Sciatic nerve (tissue), 2 donors: ENCODE measurements at places on chromosomes 1 and 21. TPM values are rescaled to one million over a fixed set of nuclear protein-coding genes. Genes with fewer than 3 reads are reported as not detected.

DNA sequence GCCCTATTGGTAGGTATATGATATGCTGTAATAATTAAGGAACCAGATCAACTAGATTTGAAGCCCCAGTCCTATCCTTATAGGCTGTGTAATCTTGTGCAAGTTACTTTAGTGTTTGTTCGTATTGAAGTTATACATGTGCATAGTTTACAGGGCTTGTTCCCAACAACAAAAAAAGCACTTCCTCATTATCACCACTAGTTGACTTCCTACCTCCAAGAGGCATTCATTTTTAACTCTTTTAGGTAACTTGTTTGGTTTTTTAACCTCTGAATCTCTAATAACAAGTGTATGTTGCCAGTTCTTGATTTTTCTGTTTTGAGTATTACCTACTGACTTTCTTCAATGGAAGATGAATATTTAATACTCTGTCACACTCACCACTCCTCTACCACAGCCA lies 71.9 kb downstream of the ST3GAL3 start:
- no peak for DNase-seq

- DNase-seq: no peak
These were observed 5.8 kb upstream of the EPHA2 start for GRCh38 chr1:16161717-16162116.

GRCh38 chr21:45300786-45301520 lies 13.3 kb upstream of the POFUT2 start:
- peak; percentile 62 for DNase-seq

DNA sequence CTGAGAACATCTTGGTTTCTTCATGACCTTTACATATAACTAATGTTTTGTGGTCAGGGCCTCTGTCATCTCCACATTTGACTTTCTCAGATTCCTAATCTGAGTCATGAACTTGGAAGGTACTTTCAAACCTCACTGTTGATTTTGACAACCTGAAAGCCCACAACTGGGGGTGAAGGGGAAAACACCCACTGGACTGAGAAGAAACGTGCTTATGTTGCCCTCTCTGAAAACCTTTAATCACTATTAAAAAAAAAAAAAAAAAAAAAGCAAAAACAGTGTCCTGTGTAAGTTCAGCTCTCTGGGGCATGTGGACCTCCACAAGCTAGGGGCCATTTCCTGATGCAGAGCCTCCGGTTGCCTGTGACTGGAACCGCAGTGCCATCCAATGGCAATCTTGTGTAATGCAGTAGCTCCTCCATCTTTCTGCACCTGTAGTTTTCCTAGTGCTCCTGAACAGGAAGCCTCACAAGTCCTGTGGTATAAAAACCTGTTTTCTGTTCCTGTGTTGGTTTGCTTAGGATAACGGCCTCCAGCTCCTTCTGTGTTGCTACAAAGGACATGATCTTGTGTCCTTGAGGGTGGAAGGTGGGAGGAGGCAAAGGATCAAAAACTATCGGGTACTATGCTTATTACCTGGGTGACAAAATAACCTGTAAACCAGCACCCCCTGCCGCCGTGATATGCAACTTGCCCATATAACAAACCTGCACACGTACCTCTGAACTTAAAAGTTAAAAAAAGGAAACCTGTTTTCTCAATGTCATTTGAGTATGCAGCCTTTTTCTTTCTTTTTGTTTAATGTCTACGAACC lies 124.5 kb downstream of the ZNF648 start:
- no peak for DNase-seq

DNA sequence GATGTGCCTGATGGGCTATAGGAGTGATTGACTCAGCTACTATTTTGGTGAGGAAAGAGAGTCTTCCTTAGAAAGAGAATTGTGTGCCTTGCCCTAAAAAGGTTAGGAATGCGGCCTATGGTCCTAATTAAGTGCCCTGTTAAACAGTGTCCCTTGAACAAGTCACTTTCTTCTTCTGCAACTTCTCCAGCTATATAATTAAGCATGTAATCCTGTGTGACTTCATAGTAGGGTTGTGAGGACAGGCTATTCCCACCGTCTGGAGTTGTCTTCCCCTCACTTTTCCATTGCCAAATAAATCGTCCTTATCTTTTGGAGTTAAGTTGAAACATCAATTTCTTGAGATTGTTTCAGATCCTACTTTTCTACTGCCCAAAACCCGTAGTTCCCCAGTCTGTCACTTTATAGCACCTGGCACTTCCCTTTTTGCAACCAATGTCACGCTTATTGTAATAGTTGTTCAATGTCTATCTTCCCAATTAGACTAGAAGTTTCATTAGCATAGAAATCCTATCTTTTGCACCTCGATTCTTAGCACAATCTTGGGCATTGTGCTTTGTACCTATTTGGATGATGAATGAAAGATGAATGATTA lies 27.6 kb upstream of the SLC16A1 start:
- no peak for DNase-seq

- no peak for DNase-seq
These were observed 18.5 kb upstream of the ZNF648 start for GRCh38 chr1:182080040-182080439.

DNA sequence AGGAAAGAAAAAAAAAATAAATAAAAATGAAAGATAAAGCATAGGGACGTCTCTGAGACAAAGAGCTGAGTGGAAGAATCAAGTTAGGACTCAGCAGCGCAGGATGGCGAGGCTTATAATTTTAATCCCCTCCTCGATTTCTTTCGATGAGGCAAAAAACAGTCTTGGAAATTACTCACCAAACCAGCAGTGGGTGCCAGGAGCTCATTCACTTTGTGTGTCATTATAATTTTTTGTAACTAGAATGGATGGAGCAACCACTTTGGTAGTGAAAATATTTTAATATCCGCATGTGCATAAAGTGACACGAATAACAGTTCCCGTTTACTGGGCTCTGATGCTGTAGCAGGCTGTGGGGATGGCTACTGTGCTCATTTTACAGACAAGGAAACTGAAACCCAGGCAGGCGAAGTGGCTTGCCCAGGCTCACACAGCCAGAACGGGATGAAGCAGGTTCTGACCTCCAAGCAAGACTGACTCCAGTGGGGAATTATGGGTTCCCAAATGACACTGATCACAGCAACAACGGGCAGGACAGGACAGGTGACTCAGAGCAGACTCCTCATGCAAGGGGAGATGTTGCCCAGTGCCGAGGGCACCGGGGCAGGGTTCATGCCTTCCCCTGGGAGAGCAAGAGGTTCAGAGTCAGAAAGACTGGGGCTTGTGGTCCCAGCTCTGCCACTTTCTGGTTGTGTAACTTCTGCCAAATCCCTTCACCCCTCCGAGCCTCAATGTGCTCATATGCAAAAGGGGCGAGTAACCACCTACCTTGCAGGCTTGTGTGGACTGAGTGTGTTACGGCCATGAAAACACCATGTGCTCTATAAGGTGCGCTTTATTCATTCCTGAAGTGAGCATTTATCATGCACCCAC lies 63.6 kb downstream of the RUNX3 start:
- no peak for DNase-seq

DNA sequence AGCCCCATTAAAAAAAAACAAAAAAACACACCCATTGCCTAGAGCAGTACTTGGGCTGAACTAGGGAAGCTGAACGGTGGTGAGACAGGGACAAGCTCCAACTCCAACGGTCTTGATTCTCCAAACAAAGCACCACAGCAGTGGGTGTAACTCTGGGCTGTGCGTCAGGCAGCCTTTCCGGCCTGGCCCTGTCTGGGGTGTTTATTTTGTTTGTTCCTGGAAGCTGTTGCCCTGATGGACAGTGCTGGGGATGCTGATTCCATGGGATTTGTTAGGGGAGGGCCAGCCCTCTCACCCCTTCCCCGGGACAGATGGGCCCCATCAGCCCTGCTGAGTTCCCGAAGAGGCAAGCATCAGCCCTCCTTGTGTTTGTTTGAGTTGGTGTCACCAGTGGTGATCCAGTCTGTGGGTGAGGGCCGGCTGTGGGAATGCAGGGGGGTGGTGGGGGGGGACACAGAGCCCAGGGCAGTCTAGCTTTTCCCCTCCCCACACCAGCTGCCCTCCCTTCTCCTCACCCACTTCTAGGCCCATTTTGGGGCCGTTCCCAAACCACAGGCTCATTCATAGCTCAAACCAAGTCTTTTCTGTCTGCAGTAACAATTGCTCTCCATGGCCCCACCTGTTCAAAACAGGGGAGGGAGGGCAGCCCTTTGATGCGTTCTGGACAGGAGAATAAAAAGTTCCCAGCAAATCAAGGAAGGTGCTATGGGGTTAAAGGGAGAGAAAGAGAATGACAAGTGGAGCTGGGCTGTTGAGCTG lies 4.5 kb downstream of the WNT2B start:
- no peak for DNase-seq

- DNase-seq: no peak
These were observed 2.5 kb downstream of the SDC3 start for GRCh38 chr1:30905916-30906620.

DNA sequence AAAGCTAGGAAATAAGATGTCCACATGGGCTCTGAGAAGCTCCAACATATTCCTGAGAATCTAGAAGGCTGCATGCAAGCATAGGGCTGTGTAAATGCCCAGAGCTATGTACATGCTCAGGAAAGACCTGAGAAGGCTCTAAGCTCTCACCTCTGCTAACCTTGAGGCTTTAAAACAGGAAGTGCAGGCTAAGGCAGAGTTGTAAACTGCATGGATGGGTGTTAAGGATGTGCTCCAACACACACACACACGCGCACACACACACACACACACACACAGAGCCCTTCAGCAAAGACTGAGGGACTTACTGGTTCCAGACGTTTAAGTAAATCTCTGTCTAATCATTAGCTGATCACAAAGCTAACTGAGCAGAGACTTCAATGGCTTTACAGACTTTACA lies 162.9 kb downstream of the TRABD2B start:
- no peak for DNase-seq

GRCh38 chr1:156477526-156478249 lies 22.9 kb downstream of the MEF2D start:
- no peak for DNase-seq

DNA sequence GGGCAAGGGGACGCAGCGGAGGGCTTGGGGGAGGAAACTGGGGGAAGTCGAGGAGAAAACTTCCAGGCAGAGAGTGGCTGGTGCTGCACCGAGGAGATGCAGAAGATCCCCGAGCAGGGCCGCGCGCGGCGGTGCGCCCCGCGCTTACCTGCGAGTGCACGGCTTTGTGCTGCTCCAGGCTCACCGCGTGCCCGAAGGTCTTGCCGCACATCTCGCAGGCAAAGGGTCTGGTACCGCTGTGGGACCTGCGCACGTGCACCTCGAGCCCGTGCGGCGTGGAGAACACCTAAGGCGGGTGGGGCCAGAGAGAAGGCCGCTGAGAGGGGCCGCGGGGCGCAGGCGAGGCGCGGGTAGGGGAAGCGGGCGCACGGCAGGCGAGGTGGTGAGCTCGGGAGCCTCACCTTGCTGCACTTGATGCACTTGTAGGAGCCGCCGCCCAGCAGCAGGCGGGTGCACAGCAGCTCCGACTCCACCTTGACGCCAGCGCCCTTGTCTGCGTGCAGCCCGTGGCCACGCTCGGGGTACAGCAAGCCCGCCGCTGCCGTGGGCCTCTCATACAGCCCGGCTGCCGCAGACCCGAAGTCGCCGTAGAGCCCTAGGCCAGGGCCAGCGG lies 6.4 kb downstream of the GFI1 start:
- DNase-seq: no peak

GRCh38 chr1:176096015-176096414 lies 111.1 kb downstream of the COP1 start:
- no peak for DNase-seq

- no peak for DNase-seq
These were observed 37.9 kb downstream of the PIK3R3 start for GRCh38 chr1:46094471-46095005.

The SYPL2 gene
- total RNA-seq: 4.2 TPM

The SPATA1 gene
- 3.4 TPM for total RNA-seq

The CA6 gene
- total RNA-seq: not detected

The C1orf56 gene
- total RNA-seq: 5.6 TPM

The DNAI4 gene
- total RNA-seq: 70.9 TPM

The BMP8A gene
- total RNA-seq: 8.3 TPM

The LCE3D gene
- not detected for total RNA-seq

The C1orf141 gene
- total RNA-seq: not detected

The ELF3 gene
- 6.4 TPM for total RNA-seq

The NBPF6 gene
- total RNA-seq: not detected
